Neural progenitor cell (in vitro differentiated cells): ENCODE measurements at places on chromosomes 1 and 21. TPM values are rescaled to one million over a fixed set of nuclear protein-coding genes. Genes with fewer than 3 reads are reported as not detected.

Gene NBPF10
- total RNA-seq: 0.71 TPM in 2 replicates

Gene IL20
- total RNA-seq: not detected in 2 replicates

Gene COL11A1
- total RNA-seq: 56.6 and 78.9 TPM in 2 replicates

Gene RNF220
- 93.8 and 133 TPM in 2 replicates for total RNA-seq

Gene TRIM62
- total RNA-seq: 1.4 and 5.0 TPM in 2 replicates

Gene RIMS3
- 17.2 and 27.1 TPM in 2 replicates for total RNA-seq

Gene KRTAP12-2
- total RNA-seq: not detected in 2 replicates

Gene ADAMTSL4
- not detected in 2 replicates for total RNA-seq

Gene BSND
- total RNA-seq: not detected in 2 replicates

Gene LENEP
- total RNA-seq: not detected in 2 replicates

Gene MYBPH
- not detected in 2 replicates for total RNA-seq

Gene C1orf105
- total RNA-seq: 0.34 TPM in 1 of 2 replicates, not detected in the other
